Myometrial cell (primary cell): ENCODE measurements at places on chromosomes 16 and 17. TPM values are rescaled to one million over a fixed set of nuclear protein-coding genes. Genes with fewer than 3 reads are reported as not detected.

HIGD1B gene
- not detected in 2 replicates for total RNA-seq

DNASE1L2 gene
- 0.18 and 5.5 TPM in 2 replicates for total RNA-seq

LASP1 gene
- 284 and 359 TPM in 2 replicates for total RNA-seq

SLC47A2 gene
- not detected in 2 replicates for total RNA-seq

CCL16 gene
- total RNA-seq, result not detected in 2 replicates

UMOD gene
- total RNA-seq, result not detected in 2 replicates

SRL gene
- total RNA-seq, result 0.29 and 0.89 TPM in 2 replicates

GGT6 gene
- not detected in 2 replicates for total RNA-seq

AATK gene
- not detected in 2 replicates for total RNA-seq

JPH3 gene
- total RNA-seq, result not detected in 2 replicates

RHBDF1 gene
- 66.5 and 70.3 TPM in 2 replicates for total RNA-seq

KIF2B gene
- not detected in 2 replicates for total RNA-seq

CDIPT gene
- total RNA-seq, result 101 and 105 TPM in 2 replicates

RBFOX1 gene
- total RNA-seq, result 1.2 TPM in 1 of 2 replicates, not detected in the other

ABCC11 gene
- 0.29 TPM in 1 of 2 replicates, not detected in the other for total RNA-seq

COX6A2 gene
- not detected in 2 replicates for total RNA-seq

CEP295NL gene
- 0.89 TPM in 1 of 2 replicates, not detected in the other for total RNA-seq

RDM1 gene
- total RNA-seq, result 0.53 and 0.58 TPM in 2 replicates

CCL7 gene
- total RNA-seq, result 5.2 and 5.3 TPM in 2 replicates

TRIM37 gene
- 19.5 and 19.6 TPM in 2 replicates for total RNA-seq

TERB1 gene
- total RNA-seq, result not detected in 2 replicates

KRTAP4-6 gene
- not detected in 2 replicates for total RNA-seq

PLD6 gene
- total RNA-seq, result 1.2 and 2.3 TPM in 2 replicates

RSAD1 gene
- total RNA-seq, result 12.9 and 19.3 TPM in 2 replicates

TEX14 gene
- total RNA-seq, result not detected in 2 replicates

CYLD gene
- 16.5 and 19.3 TPM in 2 replicates for total RNA-seq

SLC25A10 gene
- 12.7 and 23.0 TPM in 2 replicates for total RNA-seq

KCNH4 gene
- total RNA-seq, result not detected in 2 replicates

HASPIN gene
- 4.1 and 5.8 TPM in 2 replicates for total RNA-seq

USP43 gene
- 0.71 and 1.4 TPM in 2 replicates for total RNA-seq

KRT32 gene
- 0.18 TPM in 1 of 2 replicates, not detected in the other for total RNA-seq

CSH2 gene
- not detected in 2 replicates for total RNA-seq

OR3A1 gene
- total RNA-seq, result not detected in 2 replicates

SRCIN1 gene
- total RNA-seq, result not detected in 2 replicates

PRAC1 gene
- total RNA-seq, result not detected in 2 replicates

GDPD3 gene
- 0.89 and 2.9 TPM in 2 replicates for total RNA-seq
